ENCODE measurements at places on chromosomes 2 and 18. TPM values are rescaled to one million over a fixed set of nuclear protein-coding genes. Genes with fewer than 3 reads are reported as not detected.

- no peak for DNase-seq
Observed at GRCh38 chr2:100539221-100539620, 23.6 kb upstream of the PDCL3 start.

- no peak for DNase-seq
Observed at GRCh38 chr2:157922815-157923214, 46.7 kb upstream of the ACVR1 start.

- DNase-seq, result no peak
Observed at GRCh38 chr18:10077986-10078385, 164.2 kb downstream of the VAPA start.

DNA sequence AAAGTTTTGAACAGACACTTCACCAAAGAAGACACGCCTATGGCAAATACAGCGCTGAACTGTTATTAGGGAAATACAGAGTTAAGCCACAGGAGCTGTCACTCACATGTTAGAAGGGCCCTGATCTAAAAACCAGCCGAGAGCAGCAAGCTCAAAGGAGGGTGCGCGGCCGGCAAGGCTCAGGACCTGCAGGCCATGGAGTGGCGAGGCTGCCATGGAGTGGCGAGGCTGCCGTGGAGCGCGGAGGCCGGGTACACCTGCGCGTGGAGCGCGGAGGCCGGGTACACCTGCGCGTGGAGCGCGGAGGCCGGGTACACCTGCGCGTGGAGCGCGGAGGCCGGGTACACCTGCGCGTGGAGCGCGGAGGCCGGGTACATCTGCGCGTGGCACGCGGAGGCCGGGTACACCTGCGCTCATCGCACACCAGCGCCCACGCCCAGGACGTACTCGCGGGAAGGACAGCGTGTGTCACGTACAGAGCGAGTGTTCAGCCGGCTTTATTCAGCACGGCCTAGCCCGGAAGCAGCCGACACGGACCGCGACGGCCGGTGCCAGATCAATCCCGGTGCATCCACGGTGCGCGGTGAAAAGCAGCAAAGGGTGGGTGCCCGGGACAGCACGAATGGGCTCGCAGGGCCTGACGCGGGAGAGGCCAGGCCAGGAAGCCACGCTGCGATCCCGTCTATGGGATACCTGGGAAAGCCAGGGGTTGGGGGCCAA, 68.8 kb downstream of the SLC66A2 start:
- DNase-seq, result no peak

DNA sequence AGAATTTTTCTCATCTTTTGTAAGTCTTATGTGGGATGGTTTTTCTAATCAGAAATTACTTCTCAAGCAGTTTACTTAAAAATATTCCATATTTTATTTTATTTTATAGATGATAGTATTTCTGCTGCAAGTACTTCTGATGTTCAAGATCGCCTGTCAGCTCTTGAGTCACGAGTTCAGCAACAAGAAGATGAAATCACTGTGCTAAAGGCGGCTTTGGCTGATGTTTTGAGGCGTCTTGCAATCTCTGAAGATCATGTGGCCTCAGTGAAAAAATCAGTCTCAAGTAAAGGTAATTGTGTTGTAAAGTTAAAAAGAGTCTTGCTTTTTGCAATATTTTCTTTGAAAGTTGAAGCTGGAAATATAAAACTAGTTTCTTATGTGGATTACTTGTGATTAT, 76.2 kb downstream of the EML4 start:
- no peak for DNase-seq

DNA sequence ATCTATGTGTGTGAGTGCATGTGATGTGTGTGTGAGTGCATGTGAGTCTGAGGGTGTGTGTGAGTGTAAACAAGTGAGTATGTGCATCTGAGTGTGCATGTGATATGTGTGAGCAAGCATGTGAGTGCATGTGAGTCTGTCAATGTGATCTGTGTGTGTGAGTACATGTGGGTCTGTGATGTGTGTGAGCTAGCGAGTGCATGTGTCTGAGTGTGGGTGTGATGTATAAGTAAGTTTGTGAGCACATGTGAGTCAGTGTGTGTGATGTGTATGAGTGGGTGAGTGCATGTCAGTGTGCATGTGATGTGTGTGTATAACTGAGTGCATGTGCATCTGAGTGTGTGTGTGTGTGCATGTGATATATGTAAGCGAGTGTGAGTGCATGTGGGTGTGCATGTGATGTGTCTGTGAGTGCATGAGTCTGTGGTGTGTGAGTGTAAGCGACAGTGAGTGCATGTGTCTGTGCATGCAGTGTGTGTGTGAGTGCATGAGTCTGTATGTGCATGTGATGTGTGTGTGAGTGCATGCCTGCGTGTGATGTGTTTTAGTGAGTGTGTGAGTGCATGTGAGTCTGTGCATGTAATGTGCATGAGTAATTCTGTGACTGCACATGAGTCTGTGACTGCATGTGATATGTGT, 44.1 kb downstream of the COPS8 start:
- DNase-seq, result no peak

- no peak for DNase-seq
Observed at GRCh38 chr2:208872591-208872990, 466.0 kb downstream of the PTH2R start.

DNA sequence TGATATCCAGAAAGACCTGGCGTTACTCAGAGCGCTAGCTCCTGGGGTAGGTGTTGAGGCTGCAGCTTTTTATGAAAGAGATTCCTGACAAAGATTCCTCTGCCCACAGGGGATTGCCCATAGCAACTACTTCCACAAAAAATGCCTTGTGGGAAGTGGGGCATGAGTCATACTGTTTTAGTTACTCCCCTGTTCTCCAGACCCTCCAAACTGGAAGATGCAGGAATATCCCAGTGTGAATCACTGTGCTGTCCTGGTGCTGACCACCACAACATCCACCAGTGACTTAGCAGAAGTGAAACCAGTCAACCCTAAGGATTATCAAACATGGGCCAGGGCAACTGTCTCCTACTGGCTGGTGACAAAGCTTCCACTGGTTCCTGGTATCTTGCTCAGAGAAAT, 61.8 kb downstream of the CDH2 start:
- DNase-seq, result no peak

GRCh38 chr18:74477771-74478170, 18.4 kb upstream of the CNDP2 start:
- DNase-seq, result no peak

DNA sequence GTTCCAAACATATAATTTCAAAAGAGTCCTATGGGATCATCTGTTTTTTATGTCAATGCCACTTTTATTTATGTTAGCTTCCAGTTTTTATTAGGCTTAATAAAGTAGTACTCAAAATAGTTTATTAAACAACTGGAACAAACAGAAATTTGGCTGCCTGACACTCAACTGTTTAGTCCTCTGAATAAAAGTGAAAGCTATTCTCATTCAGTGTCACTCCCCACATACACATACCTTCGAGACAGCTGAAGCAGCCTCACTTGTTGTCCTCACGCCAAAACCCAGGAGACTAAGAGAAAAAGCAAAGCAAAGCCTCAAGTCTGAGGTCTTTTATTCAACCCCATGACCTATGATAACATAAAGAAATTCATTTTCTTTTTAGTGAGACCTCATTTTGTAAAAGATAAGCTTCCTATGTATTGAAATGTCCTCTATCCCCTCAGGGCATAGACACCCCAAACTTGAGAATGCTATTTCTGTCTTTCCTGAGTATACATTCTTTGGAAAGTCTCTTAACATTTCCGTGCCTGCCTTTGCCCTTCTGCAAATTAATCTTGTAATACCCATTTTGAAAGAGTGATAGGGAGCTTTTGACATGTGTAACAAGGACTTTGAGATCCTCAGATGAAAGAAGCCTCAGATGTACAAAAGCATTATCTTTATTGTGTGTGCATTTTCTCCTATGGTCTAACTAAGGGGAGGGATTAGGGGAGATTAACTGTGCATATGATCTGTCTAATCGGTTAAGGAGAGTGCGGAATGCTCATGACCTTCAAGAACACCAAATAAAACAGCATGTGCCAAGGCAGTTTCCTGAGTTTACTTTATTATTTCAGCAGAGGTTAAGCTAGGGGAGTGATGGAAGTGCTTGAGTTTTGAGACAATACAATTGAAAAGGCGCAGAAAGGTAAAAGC, 1523.7 kb upstream of the PIK3C3 start:
- DNase-seq, result no peak

- DNase-seq, result no peak
Observed at GRCh38 chr2:161943011-161943410, 131.0 kb downstream of the DPP4 start.

DNA sequence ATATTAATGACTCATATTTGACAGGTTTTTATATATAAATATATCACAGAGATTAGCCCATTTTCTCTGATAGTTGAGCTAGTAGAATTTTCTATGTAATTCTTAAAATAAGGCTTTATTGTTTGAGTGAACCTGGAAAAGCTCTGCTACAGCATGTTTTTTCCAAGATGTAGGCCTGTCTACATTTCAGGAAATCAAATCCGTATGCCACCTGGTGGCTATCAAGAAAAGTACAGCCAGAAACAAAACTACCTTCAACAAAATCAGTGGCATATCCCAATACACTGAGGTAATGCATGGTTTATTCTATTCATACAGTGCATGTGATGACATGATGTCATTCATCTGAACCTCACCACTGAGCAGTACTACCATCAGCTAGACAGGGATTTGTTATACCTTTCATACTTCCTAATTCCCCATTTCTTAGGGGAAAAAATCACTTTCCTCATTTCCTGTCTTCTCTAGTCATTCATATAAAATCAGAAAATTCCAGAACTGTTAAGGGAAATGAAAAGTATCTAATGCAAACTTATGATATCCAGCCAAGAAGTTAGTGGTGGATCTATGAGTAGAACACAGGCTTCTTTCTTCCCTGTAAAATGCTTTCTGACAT, 310.4 kb upstream of the SYT4 start:
- no peak for DNase-seq

DNA sequence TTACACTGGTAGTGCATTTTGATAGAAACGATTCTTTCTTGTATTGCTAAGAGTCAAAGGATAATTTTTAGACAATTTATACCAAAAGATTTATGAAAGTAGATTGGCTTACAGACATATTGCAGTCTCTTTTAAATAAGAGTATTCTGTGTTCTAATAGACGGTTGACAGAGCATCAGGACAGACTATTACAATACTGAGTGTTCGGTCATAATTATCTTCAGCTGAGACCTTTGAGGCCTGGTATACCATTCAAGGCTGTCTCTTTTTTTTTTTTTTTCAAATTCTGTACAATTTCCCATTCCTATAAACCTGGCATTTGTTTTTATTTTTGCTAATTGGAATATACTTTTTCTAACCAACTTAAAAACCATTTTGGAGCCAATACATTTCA, 140.6 kb upstream of the NOSTRIN start:
- no peak for DNase-seq

GRCh38 chr2:235858881-235859280, 309.3 kb downstream of the GBX2 start:
- DNase-seq, result no peak

DNA sequence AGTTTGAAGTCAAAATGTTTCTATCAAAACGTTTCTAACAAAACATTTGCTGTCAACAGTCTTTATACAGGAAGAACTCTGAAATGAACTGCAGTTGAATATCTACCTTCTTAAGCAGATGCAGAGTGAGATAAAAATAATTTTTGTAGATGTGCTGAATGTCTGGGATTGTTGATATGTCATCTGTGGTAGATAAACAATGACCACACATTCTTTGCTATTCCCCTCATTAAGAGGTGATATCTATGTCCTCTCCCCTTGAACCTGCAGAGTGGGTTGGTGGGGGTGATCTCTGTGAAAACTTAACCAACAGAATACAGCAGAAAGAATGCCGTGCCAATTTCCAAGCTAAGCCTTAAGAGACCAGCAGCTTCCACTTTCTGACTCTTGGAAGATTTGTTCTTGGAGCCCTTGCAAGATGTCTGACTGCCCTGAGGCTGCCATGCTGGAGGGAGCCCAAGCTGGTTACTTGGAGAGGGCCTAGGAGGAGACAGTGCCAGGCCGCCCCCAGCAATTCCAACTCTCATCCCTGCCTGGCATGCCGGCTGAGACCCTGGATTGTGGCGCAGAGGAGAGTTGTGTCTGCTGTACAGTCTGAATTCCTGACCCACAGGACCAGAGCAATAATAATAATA, 80.8 kb downstream of the COLEC12 start:
- DNase-seq, result no peak

GRCh38 chr2:191748528-191749180, 70.7 kb downstream of the NABP1 start:
- no peak for DNase-seq

DNA sequence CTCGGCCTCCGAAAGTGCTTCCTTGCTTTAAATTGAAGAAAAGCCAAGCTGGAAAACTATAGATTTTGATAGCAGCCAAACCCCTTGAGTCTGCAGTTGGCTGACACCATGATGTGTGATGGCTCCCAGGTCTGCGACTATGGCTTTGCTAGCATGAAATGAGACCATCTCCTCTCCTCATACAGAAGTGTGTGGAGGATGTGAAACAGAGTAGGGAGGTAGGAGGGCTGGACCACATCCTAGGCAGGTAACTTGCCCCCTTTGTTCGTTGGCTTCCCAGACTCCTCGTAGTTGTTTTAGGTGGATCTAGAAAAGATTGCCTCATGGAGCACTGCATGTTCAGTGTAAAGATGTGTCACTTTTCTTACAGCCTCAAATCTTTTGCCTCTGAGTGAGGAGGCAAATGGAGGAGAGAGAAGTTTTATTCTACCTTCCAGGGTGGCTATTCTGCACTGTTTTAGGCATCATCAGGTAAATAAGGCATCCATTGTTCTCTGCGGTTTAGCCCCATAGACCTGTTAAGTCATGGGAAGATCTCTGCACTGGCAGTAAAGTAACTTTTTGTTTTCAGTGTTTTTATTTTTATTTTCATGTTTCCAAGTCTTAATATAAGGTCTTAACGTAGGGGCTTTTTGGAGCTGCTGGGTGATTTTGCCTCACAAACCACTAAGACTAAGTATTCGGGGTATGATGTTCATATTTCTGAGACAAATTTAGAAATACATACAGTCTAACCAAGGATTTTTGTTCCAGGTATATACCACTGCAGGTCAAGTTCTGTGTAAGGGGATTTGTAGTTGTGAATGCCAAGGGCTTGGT, 40.1 kb downstream of the MGAT5 start:
- no peak for DNase-seq

- DNase-seq, result no peak
Observed at GRCh38 chr18:38386146-38386545, 820.5 kb upstream of the CELF4 start.

GRCh38 chr2:3435445-3435844, 56.0 kb downstream of the TRAPPC12 start:
- DNase-seq, result no peak

The STK11IP gene
- total RNA-seq, result 38.0 TPM

The PLGLB1 gene
- total RNA-seq, result 1.1 TPM

The MYO3B gene
- total RNA-seq, result 0.57 TPM

The CASP8 gene
- 40.5 TPM for total RNA-seq

The SFXN5 gene
- total RNA-seq, result 12.0 TPM

The SDC1 gene
- 0.26 TPM for total RNA-seq

The PLCL1 gene
- total RNA-seq, result 0.78 TPM

The MAP2 gene
- not detected for total RNA-seq
